ENCODE measurements at places on chromosomes 11 and 22.

DNA sequence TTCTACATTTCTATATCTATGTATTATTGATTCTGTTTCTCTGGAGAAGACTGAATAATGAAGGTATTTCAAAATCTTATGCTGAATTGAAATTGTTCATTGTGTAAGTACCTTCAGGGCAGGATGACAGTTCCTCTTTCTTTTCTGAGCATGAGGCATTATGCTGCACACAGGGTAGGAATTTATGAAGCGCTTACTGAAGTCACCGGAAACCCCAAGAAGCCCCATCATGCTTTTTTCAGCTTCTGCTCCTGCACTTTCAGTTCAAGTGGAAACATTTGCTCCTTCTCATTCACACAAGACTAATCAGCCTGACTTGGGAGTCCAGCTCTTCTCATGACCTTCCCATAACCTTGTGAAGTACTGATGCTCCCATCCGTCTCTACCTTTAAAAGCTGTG lies 314.7 kb upstream of the SORL1-AS1 start:
- DNase-seq = peak; percentile 6

DNA sequence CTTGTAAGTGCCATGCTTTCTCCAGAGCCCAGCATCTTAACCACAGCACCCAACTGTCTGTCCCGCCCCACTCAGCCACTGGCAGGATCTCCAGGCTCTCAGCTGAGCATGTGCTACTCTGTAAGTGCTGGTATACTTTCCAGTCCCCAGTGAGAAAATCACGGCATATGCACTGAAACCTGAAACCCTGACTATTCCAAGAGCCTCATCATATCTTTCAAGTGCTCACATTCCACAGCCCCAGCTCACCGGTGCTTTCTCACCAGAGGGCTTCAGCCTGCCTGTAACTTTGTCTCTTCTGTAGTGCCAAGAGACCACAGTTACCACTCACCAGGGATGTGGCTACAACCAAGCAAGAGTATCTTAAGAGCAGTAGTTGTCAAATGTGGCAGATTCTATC lies 24.4 kb upstream of the PAMR1 start:
- peak; percentile 96 for DNase-seq

- DNase-seq = no peak
These were observed 1652.8 kb downstream of the LRRC4C start for GRCh38 chr11:39806652-39807051.

DNA sequence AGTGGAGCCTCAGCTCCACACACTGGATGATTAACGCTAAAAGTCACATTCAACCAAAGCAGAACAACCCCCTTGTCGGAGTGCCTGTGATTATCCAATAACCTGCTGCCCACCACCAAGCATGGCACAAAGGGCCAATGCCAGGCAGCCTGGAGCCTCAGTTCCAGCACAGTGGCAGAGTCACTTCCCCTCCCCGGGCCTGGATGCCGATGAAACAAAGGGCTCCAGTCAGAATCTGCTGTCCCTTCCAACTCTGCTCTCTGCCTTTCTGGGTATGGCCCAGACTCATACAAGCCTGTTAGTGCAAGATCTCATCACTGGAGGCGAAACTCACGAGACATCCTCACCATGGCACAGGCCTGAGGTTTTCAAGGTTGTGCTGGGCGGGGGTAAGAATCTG lies 52.1 kb downstream of the CLTCL1 start:
- DNase-seq = no peak

GRCh38 chr11:101727451-101727850 lies 143.6 kb upstream of the TRPC6 start:
- no peak for DNase-seq

DNA sequence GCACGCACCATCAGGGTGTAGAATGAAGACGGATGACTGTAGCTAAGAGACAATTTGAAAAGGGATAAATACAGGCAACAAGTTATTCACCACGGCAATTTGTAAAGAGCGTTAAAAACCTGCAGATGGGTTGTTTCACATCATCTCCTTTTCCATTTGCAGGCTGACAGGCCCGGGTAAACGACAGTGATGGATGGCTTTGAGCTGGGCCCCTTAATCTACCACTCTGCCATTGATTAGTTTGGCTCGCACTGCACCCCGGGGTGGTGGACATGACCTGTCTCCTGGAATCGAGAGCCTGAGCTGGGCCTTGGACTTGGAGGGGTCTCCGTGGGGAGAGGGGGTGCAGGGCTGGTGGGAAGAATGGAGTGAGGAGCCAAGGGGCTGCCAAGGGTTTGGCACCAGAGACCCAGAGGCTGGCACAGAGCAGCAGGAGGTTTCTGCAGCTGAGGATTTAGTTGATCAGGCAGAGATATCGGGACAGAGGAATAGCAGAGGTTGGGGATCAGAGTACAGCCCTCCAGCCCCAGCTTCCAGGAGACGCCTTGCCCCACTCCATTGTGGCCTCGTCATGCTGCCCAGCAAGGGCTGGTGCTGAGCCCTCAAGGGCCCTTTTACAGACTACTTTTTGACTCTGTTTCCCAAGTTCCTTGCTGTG lies 110.6 kb upstream of the NECTIN1 start:
- no peak for DNase-seq

Data from fibroblast of skin of back (primary cell).